ENCODE measurements at places on chromosomes 11 and 22.

- DNase-seq: peak; percentile 12
Measured at GRCh38 chr11:75966537-75967287, 151.7 kb downstream of the UVRAG start.

- DNase-seq: no peak
Measured at GRCh38 chr11:9169595-9170295, 78.3 kb upstream of the SCUBE2 start.

DNA sequence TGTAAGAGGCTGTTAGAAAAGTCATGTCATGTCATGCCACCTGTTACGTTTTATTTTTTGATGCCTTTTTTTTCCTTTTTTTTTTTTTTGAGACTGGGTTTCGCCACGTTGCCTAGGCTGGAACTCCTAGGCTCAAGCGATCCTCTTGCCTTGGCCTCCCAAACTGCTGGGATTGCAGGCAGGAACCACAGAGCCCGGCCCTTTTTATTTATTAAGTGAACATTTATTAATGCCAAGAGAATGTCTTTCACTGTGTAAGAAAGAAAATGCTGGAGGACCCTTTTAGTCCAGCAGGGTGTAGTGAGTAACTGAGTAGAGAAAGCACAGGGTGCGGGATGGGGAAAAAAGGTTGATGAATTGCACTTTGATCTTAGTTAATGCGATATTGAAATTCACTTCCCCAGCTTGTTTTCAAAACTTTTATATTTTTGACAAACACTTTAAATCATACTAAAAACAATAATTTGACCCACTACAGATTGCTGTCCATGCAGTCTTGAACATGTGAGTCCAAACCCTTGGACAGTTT, 2.3 kb upstream of the XBP1 start:
- DNase-seq: no peak

DNA sequence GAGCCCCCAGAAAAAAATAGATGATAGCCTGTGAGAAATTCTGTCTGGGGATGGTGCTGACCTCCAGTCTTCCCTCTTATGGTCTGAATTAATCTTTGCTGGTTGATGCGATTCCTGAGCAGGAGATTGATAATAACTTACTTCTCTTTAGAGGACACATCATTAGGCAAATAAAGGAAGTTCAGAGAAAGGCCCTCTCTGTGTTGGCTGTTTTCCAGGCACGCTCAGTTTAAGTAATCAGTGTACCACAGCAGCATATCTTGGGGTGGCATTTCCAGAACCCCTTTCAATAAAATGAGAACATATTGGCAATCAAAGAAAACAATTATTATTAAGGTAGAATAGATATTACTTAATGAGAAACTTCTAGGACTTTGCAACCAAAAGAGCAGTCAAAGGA, 1129.3 kb upstream of the RAG2 start:
- no peak for DNase-seq

- no peak for DNase-seq
Measured at GRCh38 chr11:93668171-93668570, 6.7 kb downstream of the CEP295 start.

DNA sequence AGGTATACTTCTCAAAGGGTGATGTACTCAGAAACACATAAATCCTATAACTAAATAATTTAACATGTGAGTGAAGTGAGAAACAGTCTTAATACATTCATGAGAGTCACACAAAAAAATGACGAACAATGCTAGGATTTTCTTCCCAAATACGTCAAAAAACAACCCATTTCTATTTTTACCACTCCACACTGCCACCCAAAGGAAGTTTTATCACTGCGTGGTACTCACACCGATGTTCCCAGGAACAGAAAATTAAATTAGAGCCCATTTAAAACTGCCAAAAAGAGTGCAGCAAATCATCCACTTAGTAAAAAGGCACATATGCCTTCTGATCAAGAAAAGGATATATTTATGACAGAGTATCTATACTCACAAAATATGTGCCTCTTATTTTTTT, 710.9 kb upstream of the FAT3 start:
- DNase-seq: no peak

- DNase-seq: no peak
Measured at GRCh38 chr11:113272281-113272680, 42.1 kb upstream of the TTC12 start.

- DNase-seq: no peak
Measured at GRCh38 chr22:46542011-46542985, 4.9 kb upstream of the CELSR1 start.

GRCh38 chr22:23495614-23496444, 84.3 kb downstream of the IGLL1 start:
- no peak for DNase-seq

DNA sequence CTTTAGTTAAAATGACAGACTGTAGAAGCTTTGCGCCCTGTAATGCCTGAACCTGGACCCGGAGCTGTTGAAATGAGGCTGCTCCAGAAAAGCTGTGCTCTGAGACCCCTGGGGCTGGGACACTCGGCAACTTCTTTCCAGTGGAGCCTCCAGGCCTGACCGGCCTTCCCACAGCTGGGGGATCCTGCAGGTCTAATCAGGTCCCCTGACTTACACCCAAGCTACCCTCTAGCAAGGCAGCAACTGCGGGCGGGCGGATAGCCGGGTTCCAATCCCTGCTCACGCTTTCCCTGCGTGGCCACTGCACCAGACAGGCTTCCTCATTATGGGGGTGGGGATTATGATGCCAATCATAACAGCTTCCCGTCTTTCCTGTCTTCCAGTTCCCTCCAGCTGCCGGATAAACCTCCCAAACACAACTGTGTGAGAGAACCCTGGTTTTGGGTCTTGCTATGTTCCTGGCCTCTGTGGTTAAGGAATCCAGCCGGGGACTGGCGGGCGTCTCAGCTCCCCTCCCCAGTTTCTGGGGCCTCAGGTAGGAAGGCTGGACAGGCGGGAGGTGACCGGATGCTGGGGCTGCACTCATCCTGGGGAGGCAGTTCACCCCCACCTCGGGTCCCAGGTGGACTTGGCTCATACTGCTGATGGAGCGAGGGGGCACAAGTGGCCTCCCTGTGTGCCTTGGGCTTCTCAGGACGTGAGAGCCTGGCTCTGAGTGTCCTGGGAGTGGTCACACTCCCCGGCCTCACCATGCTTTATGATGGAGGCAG, 38.6 kb downstream of the PARVG start:
- no peak for DNase-seq

- DNase-seq: no peak
Measured at GRCh38 chr11:120013325-120014250, 124.3 kb downstream of the TRIM29 start.

- DNase-seq: no peak
Measured at GRCh38 chr11:88484873-88485621, 147.5 kb upstream of the CTSC start.

DNA sequence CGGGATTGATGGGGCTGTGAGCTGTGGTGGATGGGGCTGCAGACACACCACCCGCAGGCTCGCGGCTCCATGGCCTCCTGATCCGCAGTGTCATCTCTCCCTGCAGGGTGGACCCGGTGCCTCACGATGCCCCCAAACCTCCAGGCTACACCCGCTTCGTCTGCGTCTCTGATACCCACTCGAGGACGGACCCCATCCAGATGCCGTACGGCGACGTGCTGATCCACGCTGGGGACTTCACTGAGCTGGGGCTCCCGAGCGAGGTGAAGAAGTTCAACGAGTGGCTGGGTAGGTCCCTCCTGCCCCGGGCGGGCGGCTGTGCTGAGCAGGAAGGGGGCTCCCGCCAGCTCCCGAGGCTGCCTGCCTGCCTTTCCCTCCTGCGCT, 23.1 kb downstream of the MPPED1 start:
- no peak for DNase-seq

- DNase-seq: no peak
Measured at GRCh38 chr22:35024364-35024692, 41.6 kb upstream of the ISX start.

- no peak for DNase-seq
Measured at GRCh38 chr11:34316347-34317035, 41.3 kb downstream of the ABTB2 start.

DNA sequence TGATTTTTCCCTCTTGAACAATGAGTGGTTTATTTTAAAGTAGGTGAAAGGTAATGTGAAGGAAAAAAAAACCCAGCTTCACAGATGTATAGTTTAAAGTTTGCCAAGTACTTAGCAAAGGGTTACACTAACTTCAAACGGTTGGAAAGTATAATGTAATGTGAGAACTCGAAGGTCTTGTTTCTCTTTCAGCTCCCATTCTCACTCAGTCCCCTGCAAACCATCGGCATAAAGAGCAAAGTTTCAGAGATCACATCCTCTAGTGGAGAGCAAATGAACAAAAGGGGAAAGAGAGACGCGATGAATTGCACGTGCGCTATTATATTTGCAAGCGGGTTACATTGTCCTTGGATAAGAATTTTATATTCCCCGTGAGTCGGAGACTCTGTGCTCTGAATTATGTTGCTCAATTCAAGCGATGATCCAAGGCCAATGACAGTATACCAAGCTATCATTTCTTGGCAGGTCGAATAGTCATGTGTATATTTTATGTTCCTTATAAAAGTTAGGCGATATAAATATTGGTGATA, 37.6 kb upstream of the BIRC3 start:
- DNase-seq: no peak

GRCh38 chr11:129865701-129866100, 29.7 kb downstream of the NFRKB start:
- DNase-seq: no peak

DNA sequence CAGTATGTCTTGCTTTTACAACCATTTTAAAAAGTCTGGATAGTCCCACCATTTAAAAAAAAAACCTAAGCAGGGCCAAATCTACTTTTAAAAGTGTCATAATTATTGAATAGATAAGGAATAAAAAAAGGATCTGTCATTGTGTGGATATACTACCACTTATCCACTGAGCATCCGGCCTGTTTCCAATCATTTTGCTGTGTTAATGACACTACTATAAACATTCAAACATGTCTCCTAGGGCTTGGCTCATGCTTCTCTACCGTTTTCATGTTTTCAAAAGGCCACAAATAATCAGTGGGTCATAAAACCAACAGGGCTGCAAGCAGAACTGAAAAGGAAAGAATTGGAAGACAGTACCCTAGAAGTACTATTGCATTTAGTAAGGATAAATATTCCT, 12.5 kb upstream of the C22orf39 start:
- DNase-seq: no peak

GRCh38 chr22:37626144-37626543, 13.3 kb upstream of the SH3BP1 start:
- no peak for DNase-seq

GRCh38 chr11:57647960-57648800, 1.5 kb downstream of the YPEL4 start:
- no peak for DNase-seq

DNA sequence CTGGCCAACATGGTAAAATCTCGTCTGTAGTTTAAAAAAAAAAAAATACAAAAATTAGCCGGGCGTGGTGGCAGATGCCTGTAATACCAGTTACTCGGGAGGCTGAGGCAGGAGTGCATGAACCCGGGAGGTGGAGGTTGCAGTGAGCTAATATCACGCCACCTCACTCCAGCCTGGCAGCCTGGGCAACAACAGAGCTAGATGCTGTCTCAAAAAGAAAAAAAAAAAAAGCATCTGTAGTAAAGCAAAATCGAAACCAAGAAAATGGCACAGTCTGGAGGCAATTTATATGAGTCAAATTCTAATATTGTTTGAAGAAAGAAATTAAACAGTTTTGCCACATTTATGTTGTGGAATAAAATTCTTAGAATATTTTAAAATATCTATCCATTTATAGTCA, 365.0 kb upstream of the CHORDC1 start:
- no peak for DNase-seq

DNA sequence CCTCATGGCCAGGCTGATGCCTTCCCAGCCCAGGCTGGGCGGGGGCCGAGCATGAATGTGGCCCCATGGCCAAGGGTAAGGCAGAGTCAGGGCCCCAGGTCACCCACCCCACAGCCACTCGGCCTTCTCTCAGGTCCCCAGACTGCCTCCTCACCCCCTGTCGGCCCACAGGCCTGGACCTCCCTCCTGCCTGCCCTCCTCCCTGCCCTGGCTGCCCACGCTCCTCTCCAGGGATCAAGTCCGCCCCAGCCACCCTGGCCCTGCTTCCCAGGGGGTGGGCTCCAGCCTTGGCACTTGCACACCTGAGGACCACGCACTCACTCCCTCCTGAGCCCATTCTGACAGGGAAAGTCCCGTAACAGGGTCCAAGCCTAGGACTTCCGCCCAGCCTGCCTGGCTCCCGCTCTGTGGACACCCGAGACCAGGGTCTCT, 37.8 kb upstream of the TH start:
- no peak for DNase-seq

DNA sequence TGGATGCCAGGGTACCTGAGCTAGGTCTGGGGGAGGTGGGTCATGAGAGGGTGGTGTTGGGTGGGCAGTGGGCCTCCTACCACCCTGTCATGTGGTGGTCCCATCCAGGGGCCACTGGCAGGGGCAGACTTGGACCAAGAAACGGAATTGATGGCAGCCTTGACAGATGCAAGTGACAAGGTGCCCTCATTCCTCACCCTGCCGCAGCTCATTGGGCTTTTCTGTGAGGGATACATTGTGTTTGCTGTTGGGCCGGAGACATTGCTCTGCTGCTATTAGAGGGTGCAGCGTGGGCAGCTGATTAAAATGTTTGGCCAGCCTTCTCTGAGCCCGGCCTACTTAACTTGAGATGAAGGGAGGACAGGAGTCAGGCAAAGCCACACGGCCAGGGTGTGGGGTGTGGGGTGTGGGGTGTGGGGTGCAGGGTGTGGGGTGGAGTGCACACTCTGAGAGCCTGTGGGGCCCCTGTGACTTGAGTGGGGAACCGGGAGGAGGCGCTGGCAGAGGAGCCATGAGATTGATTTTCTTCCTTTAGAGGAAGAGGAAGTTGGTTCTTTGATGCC, 351.5 kb downstream of the TBC1D22A start:
- no peak for DNase-seq

DNA sequence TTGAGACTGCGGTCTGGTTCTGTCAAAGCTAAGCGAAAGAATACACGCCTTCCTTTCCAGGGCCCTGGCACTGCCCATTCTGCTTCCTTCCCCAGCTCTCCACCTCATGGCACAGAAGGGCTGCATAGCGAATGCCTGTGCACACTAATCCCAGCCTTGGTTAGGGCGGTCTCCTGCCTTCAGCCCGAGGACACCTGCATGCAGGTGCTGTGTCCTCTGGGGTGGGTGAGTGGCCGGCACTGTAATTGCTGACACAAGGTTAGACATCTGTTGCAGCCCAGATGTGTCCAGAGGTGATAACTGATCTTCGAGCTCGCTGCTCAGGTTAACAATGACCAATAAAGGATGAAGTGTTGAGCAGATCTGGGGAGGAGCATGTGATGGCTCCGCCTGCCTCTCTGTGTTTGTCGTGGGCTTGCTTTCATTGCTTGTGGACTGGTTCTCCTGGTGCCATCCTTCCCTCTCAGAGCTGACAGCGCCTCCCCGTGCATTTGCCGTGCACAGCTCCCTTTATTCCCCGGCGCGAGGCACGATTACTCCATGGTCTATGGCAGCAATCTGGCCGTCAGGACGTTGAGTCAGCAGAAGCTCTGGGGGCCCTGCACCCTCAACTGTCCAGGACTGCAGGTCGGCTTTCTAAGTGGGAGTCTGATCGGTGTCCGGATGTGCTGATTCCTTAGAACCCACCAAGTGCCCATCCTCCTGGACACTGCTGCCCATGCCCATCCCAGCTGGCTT, 1088.2 kb downstream of the BRD1 start:
- DNase-seq: no peak

- DNase-seq: no peak
Measured at GRCh38 chr22:49181431-49181830, 646.2 kb downstream of the BRD1 start.
